ENCODE measurements at places on chromosomes 6 and 20.

DNA sequence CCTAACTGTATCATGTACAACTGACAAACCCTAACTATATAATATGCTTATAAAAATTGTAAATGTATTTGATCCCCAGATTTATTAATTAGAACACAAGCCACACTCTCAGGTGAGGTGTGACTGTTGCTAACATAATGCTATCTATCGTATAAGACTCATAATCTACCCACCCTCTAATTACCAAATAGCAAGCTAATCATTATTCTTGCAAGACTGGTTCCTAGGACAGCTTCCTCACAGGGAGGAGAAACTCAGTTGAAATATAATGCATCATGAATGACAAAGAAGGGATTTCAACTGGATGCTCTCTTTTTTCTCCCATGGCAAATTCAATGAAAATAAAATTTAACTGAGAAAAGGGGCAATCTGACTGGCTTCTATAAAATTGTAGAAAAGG, 35.4 kb downstream of the ELOVL4 start:
- no peak for DNase-seq

DNA sequence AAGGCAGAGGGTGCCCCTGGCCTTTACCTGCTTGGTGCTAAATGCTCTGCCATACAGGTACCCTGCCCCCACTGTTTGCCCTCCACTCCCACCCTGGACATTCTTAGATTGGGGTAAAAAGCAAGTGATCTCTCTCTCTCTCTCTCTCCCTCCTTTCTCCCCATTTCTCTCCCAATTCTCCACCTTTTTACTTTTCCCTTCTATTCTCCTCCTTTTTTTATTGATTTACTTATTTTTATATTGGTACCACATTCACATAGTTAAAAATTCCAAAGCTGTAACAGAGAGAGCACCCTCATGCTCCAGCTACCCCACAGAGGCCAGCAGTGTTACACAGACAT, 37.7 kb upstream of the ID1 start:
- DNase-seq, result no peak

- DNase-seq, result no peak
Observed at GRCh38 chr6:156735751-156736150, 41.4 kb upstream of the ARID1B start.

GRCh38 chr20:18390201-18390600, 76.6 kb downstream of the DZANK1 start:
- DNase-seq, result no peak

Data from Kasumi-1 (cell line).